CD4-positive, alpha-beta T cell treated with Interleukin-15 for 4 hours (primary cell): ENCODE measurements at places on chromosomes 6 and 20.

- DNase-seq, result peak; percentile 52
These were observed 7.7 kb downstream of the BRPF3 start for GRCh38 chr6:36204068-36204753.

DNA sequence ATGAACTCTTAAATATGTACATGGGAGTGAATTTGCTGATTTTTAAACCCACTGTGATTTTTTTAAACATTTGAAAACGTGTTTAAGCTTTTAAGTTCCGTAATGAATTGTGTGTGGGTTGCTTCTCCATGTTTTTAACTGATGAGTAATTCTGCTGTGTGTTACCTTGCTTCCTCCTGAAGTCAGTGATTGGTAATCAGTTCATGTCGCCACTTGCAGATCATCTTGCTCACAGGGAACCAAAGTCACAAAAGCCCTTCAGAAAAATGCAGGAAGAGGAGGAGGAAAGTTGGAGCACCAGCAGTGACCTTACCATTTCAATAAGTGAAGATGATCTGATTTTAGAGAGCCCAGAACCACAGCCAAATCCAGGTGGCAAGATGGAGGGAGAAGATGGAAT lies 36.7 kb downstream of the KIZ start:
- no peak for DNase-seq

DNA sequence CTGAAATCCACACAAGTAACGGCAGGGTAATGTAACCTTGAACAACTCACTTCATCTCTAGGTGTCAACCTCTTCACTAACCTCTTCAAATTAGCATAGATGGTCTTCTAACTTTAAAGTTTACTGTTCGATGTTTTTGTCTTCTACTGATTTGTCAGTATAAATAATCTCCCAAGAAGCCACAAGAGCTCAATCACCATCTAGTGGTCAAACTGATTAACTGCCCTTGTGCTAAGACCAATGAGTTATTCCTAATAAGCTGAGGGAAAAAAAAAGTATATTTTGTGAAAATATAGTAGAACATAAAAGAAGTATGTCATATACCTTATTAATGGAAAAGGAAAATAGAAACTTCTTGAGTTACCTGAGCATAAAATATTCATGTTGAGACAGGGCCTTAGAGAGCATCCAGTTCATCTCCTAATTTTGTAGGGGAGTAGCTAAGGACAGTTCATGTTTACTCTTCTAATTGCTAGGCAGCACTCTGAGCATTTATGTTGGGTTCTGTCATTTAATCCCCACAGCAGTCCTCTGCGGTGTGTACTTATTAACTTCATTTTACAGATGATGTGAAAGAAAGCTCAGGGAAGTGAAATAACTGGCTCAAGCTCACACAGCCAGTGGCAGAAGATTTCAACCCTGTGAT lies 317.1 kb downstream of the ESR1 start:
- DNase-seq, result peak; percentile 29

DNA sequence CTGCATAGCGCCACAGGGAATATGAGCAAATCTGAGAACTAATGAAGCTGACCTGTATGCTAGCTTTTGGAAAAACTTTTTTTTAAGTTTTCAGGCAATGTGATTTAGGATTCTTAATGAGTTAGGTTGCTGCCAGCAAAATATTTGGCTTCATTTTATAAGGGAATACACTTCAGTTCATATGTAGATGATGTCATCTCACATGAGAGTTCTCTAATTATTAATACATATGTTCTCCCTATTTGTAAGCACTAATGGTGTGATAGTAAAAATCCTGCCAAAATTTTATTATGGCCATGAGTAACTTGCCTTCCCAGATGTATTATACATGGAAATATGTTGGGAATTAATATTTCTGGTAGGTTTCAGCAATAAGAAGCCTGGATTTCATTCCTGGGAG lies 573.8 kb downstream of the EPM2A start:
- DNase-seq, result no peak

DNA sequence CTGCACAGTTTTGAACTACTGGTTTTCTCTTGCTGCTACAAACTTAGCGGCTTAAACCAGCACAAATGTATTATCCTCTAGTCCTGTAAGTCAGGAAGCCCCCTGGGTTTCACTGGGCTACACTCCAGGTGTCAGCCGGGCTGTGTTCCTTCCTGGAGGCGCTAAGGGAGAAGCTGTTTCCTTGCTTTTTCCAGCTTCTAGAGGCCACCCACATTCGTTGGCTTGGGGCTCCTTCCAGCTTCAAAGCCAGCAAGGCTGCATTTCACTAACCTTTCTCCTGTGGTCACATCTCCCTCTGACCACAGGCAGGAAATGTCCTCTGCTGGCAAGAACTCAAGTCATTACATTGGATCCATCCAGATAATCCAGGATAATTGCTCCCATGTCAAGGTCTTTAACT lies 350.6 kb upstream of the PLCB4 start:
- DNase-seq, result no peak

DNA sequence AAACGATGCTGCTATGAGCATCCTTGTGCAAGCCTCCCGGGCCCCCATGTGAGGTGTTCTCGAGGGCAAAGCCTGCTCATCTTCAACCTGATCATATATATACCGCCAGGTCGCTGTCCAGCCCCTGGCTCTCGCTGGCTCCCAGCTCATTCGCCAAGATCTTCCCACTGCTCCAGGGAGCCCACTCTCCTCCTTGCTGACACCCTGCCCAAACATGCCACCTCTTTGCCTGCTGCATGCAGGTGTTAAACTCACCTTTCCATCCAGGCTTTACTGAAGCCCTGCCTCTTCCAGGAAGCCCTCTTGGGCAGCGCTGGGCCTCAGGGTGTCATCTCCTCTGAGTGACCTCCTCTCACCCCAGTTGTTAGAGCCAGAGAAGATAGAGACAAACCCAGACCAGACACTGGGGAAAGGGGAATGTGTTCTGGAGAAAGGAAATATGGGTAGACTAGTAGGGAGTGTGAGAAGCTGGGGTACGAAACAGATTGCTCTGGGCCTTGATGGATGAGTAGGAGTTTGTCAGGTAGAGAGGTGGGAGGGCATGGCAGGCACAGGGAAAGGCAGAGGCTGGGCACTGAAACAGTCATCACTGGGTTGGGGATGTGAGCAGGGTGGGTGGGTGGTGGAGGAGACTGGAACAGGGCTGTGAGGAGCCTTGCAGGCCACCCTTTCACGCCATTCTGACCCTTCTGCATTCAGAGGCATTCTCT lies 1.2 kb upstream of the DLGAP4 start:
- no peak for DNase-seq
